ENCODE measurements at places on chromosomes 5 and 9.
A peak's percentile ranks its signal among the peaks of the same experiment; 100 is the strongest.

- DNase-seq: no peak
Measured at GRCh38 chr5:157280927-157281326, 15.0 kb downstream of the CYFIP2 start.

- no peak for DNase-seq
Measured at GRCh38 chr9:101485924-101486692, 47.5 kb upstream of the RNF20 start.

DNA sequence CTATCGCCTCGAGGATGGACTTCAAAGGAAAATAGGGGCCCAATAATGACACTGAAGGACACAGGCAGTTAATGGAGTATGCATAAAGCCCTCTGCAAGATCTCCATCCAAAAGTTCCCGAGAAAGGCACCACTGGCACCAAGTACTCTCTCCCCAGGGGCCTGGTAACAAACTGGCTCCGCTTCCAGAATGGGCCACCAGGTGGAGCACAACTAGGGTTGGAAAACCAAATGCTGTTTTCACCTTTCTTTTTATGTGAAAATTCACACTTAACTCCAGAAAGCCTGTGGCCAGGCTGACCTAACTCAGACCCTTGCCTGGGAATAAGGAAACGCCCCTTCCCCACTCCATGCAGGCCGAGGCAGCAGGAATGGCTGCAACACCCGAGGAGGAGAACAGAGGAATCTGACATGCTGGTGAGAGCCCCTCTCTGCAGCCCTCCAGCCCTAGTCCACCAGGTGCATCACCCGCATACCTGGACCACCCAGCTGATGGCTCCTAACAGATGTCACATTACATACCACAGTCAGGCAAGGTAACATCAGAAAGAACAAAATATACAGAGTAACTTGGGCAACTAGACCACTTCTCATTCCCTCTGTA is 42.8 kb downstream of the CAMSAP1 start:
- DNase-seq: peak; percentile 61

DNA sequence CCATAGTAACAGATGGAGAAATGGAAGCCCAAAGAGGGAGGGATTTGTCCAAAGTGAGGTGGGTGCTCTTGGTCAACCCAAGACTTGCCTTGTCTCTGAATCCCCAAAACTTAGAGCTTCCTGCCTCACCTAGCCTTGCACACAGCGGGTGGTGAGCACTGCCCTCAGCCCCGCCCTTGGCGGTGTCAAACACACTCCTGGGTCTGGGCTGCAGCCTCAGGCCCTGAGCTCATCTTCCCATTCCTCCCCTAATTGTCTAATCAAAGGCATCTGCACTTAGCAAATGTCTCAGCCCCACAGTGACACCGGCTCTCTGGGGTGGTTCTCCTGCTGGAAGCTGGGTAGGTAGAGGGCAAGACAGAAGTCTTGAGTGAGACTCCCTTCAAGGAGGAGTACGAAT is 20.9 kb downstream of the FABP6 start:
- DNase-seq: no peak

GRCh38 chr5:103272377-103272776 is 13.8 kb downstream of the MACIR start:
- DNase-seq: no peak

- DNase-seq: no peak
Measured at GRCh38 chr5:36945687-36946086, 69.1 kb downstream of the NIPBL start.

DNA sequence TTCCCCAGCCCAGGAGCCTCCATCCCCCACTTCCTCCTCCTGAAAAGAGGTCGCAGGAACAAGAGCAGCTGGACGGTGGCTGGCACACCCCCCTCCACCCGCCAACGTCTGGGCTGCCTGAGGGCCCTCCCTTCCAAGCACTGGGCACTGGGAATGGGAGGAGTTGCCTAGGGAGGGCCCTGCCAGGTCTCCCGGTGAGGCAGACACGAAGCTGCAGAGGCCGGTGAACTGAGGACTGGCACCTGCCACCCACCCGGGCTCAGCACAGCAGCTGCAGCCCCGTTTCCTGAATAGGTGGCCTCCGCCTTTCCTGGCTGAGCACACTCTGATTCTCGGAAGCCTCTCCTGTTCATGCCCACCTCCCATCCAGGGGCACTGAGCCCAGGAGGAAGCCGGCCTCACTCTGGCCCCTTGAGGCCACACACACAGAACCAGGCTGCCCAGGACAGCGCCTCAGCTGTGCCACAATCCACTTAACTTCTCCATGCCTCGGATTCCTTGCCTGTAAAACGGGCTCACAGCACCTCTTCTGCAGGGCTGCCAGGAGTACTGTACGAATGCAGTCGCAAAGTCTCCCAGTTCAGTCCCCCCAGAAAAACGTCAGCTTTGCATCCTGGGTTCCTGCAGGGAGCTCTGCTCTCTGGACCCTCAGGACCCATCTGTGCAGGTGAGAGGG is 1.3 kb downstream of the NPDC1 start:
- no peak for DNase-seq

GRCh38 chr5:118687661-118688621 is 300.4 kb downstream of the DTWD2 start:
- DNase-seq: no peak

GRCh38 chr9:80797101-80797829 is 892.1 kb downstream of the TLE1 start:
- DNase-seq: no peak

DNA sequence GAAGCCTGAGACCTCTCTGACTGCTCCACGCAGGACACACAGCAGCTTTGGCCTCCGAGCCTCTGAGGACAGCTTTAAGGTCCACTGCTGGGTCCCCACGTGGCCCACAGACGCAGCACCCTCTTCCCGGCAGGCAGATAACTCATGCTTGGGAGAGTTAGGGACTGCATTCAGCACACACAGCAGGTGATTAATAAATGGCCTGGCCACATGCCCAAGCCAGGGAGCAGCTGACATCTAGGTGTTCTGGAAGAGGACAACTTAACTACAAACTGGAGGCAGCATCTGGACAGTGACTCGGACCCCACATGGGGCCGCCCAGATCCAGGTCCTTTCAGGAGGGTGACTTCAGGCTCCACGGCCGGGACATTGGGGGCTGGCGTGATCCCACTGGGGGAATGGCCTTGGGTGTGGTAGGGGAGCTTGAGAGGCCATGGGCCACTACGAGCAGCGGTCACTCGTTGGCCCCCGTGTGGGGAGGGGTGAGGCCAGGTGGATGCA is 11.3 kb downstream of the NINJ1 start:
- DNase-seq: no peak

GRCh38 chr9:123562844-123563346 is 206.9 kb downstream of the CRB2 start:
- peak; percentile 10 for DNase-seq

- DNase-seq: no peak
Measured at GRCh38 chr5:34495178-34495577, 160.9 kb upstream of the RAI14 start.

GRCh38 chr5:39779831-39780230 is 355.1 kb upstream of the DAB2 start:
- DNase-seq: no peak

- DNase-seq: no peak
Measured at GRCh38 chr9:132163457-132163875, 1.6 kb downstream of the NTNG2 start.

DNA sequence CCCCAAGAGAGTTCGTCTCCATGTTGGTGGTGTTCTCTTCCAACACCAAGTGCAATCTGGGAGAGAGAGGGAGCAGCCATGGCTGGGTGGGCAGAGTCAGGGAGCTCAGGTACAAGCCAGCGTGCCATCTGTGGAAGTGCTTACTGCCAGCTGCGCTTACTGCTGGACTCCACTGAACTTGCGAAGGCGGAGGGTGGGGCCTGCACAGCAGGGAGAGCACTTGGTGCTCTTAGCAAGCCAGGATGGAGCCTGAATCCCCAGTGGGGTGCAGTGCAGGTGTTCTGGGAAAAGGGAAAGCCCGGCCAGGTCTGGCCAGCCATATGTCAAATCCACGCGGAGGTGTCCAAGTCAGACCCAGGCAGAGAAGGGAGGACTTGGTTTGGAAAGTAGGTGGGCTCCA is 142.0 kb downstream of the FANCC start:
- no peak for DNase-seq

DNA sequence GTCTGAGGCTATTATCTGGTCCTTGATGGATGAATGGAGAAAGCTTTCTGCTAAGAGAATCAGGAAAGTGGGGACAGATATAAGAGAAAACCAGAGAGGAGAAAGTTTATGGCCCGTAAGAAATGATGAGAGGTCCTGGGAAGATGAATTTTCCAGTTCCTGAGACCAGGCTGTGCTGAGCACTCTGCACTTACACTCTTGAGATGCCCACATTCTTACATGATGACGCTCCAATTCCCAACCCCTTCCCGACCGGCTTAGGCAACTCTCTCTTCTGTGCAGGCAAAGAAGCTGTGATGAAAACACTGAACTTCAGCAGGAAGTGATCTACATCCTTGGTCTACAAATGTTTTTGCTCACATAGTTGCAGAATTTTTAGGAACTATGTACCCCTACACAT is 417.0 kb downstream of the ARHGEF28 start:
- DNase-seq: no peak

DNA sequence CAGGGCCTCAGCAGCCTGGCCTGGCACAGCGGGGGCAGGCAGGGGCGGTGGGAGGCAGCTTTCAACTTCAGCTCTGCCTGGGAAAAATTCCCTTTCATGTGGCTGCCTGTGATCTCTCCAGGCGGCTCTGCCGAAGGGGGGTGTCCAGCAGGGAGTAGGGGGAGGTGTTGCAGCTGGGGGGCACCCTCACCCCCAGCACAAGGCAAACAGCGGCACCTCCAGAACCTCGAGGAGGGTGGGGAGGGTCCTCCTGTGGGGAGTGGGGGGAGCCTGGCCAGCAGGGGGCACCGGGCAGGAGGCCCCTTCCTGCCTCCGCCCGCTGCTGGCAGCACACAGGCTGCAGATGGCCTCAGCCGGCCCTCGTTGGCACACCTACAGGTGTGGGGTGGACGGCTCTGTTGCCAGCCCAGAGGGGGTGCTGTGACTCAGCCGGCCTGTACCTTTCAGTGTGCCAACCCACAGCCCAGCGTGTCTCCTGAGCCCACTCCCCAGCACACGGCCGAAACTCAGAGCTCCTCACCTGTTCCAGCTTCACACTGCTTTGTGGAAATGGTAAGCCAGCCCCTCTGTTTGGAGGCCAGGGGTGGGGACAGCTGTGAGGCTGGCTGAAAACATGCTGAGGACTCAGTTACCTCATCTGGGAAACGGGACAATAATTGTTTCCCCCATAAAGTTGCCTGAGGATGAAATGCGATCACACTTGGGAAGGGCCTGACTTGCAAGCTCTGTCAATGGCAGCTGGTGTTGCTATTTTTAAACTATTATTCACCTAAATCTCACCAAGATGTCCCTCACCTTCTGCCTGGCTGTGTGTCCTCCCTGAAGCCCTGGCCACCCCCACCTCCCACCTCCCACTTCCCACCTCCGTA is 37.0 kb downstream of the CXXC5 start:
- DNase-seq: no peak

DNA sequence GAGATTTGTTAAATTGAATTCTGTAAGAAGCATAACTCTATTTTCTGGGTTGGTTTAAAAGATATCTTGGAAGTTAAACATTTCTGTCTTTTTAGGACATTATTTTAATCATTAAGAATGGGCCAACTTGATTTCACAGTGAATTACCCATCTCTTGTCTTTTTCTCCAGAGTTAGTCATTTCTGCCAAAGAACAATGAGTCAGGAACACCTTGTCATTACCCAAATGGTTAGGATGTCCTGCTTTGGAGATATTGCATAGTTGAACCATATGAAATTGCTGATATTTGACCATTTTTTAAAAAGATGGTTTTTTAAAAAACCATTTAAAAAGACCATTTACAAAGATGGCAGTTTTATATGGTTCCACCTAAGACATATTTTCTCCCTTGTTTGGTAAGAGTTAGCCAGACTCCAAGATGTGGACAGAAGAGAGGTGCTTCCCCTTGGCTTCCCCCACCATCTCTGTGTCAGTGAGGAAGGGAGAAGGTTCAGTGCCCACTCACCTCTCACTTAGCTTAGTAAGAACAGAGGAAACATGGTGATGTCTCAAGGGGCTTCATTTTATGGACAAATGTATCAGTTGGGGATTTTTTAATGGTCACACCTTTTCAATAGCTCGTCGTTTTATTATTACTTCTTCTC is 103.0 kb downstream of the PCSK1 start:
- DNase-seq: no peak

- no peak for DNase-seq
Measured at GRCh38 chr5:54469622-54470021, 14.1 kb downstream of the HSPB3 start.

DNA sequence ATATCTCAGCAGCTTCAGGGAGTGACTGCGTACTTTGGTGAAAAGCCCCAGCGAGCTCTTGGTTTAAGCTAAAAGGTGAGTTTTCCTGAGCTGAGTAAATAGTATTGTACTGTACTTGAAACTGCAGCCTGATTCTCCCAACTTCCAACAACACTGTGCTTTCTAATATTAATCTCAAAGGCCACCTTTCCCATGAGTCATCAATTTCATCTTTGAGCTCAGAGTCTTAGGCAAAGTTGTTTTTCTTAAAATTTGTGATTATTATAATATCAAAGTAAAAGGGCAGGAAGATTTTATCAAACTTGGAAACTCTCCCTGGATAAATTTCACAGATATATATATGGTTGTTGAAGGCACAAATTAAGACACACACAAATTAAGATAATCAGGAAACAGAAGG is 51.0 kb downstream of the TRPC7 start:
- DNase-seq: no peak

DNA sequence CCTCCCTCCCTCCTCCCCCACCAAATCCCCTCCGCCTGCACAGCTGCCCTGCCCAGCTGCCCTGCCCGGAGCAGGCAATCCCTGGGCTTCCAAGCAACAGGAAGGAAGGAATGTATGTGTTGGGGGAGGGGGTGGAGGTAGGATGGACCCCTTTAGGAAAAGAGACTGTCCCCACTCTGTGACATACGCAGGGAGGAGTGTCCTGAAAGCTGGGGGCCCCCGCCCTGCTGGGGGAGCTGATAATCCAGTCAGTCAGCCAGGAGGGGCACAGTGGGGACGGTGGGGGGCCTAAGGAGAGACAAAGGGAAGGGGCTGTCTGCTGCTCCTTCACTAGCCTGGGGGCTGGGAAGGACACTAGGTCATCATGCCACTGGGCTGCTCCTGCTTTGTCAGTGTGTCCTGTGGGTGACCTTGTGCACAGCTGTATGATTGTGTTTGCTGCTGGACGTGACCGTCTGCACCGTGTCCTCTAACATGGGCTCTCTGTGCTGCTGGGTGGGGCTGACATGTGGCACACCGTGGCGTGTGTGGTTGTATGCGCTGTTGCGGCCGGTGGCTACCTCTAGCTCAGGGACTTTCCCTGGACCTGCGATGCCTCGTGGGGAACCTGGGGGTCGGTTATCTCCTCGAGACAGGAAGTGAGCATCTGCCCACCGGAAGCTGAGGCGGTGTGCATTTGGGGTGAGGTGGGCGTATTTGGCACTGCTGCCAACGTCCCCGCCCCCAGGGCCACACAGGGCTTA is 3.0 kb downstream of the N4BP3 start:
- peak; percentile 46 for DNase-seq

GRCh38 chr5:109644829-109645228 is 44.9 kb upstream of the MAN2A1 start:
- no peak for DNase-seq

DNA sequence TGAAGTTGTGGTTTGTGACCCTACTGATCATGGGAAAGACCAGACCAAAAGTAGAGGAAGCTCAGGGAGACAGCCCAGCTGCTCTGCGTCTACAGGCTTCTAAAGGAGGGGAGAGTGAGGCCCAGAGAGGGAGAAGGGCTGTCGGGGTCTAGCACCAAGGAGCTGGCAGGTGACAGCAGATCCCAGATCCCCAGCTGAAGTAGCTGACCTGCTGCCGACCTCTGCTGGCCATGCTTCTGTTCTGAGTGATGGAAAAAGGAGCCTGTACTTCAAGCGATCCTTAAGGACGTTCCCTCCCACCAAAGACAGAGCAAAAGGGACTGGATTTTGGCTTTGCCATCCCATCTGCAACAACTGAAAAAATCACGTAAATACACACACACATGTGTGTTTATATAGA is 22.7 kb upstream of the QSOX2 start:
- no peak for DNase-seq
